ENCODE measurements at places on chromosomes 1 and 21. TPM values are rescaled to one million over a fixed set of nuclear protein-coding genes. Genes with fewer than 3 reads are reported as not detected.

- DNase-seq = no peak
- H3K4me1 ChIP-seq = peaks cover 10% of the 10 kb centered on the region
- no peaks in the 10 kb centered on the region for H3K36me3 ChIP-seq
- no peak overlapping the region for H3K4me3 ChIP-seq
- H3K27ac ChIP-seq = no peak overlapping the region
- no peaks in the 10 kb centered on the region for H3K27me3 ChIP-seq
These were observed 13.6 kb upstream of the AGMAT start for GRCh38 chr1:15598436-15598835.

- no peaks in the 10 kb centered on the region for H3K27me3 ChIP-seq
- no peaks in the 10 kb centered on the region for H3K36me3 ChIP-seq
- H3K4me3 ChIP-seq = no peak overlapping the region
- no peak overlapping the region for H3K27ac ChIP-seq
These were observed 832.3 kb downstream of the LTN1 start for GRCh38 chr21:28160378-28160777.

DNA sequence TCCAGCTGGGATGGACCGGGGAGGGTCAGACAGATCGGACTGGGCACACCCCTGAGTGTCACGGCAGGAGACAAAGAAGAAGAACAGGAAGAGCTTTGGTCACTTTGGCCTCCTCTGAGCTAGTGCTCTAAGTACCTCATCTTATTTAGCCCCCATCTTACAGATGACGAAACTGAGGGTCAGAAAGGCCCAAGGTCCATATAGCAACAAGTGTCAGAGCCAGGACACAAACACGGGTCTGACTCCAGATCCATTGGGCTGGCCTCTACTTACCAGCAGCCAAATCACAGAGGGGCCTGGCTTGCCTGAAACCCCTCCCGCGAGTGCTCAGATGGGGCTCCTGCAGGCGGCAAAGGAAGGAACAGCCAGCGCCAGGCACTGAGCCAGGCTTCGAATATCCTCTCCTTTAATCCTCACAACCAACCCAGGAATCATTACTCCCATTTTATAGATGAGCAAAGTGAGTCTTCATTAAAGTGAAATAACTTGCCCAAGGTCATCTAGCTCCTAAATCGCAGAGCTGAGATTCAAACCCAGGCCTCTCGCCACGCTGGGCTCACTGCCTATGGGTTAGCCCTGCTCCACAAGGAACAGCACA lies 25.7 kb upstream of the SELENON start:
- H3K4me1 ChIP-seq = peaks cover 27% of the 10 kb centered on the region
- no peak overlapping the region for H3K4me3 ChIP-seq
- H3K27me3 ChIP-seq = no peaks in the 10 kb centered on the region
- peak overlapping the region; percentile 25 for H3K27ac ChIP-seq
- no peak for DNase-seq
- no peaks in the 10 kb centered on the region for H3K36me3 ChIP-seq

GRCh38 chr1:20730690-20731056 lies 1.8 kb downstream of the SH2D5 start:
- DNase-seq = no peak
- no peaks in the 10 kb centered on the region for H3K36me3 ChIP-seq
- H3K27ac ChIP-seq = peak overlapping the region; percentile 79
- H3K4me1 ChIP-seq = peaks cover 28% of the 10 kb centered on the region
- no peaks in the 10 kb centered on the region for H3K27me3 ChIP-seq

The AVPR1B gene
- total RNA-seq = not detected

The ACTL8 gene
- total RNA-seq = not detected

The MCOLN2 gene
- total RNA-seq = 22.5 TPM

Data from Panc1 (cell line).